ENCODE measurements at places on chromosomes 12 and 14. TPM values are rescaled to one million over a fixed set of nuclear protein-coding genes. Genes with fewer than 3 reads are reported as not detected.

TMEM117 gene
- 1.6 TPM for total RNA-seq

GPR137C gene
- total RNA-seq: 5.2 TPM

SMIM41 gene
- 0.12 TPM for total RNA-seq

PRH1 gene
- 19.0 TPM for total RNA-seq

DNA sequence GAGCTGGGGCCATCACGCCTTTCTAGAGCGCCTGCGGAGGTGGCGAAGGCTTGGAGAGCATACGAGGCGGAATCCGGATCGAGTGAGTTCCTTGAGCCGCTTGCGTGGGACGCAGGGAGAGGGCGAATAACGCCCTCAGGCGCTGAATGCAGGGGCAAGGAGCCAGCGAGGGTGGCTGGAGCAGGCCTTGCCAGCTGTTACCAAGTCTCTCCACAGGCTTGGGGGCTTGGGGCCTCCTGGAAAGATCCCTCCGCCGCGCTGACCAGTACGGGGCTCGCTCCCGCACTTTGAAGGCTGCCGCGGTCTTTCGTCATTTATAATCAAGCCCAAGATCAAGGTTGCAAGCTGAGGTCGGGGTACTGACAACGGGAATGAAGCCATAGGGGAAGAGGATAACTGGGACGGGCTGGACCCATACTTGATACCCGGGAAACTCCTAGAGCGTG is 1.2 kb downstream of the FLRT2 start:
- peak; percentile 81 for DNase-seq

DNA sequence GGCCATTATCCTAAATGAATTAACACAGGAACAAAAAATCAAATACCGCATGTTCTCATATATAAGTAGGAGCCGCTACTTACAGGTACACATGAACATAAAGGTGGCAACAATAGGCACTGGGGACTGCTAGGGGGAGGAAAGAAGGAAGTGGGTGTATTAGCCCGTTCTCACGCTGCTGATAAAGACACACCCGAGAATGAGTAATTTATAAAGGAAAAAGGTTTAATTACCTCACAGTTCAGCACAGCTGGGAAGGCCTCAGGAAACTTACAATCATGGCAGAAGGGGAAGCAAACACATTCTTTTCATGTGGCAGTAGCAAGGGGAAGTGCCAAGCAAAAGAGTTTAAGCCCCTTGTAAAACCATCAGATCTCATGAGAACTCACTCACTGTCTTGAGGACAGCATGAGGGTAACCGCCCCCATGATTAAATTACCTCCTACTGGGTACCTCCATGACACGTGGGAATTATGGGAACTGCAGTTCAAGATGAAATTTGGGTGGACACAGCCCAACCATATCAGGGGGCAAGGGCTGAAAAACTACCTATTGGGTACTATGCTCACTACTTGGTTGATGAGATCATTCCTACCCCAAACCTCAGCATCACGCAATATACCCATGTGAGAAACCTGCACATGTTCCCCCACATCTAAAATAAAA is 16.4 kb upstream of the MIA2 start:
- DNase-seq: no peak

DNA sequence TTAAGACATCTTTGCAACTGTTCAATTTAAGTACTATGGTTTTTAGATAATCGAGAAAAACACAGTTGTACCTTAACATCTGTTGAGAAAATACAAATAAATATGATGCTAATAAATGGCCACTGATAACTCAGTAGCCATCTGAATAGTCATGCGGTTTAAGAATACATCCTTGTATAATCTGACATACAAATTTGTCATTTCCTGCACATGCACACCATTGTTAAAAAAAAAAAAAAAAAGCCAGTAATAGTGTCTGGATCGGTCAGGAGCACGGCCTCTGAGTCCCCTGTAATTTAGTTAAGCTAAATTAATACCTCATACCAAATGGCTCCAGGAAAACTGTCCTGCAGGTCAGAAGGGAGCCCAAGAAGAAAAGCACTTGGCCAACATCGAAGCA is 16.8 kb downstream of the RFC5 start:
- no peak for DNase-seq

DNA sequence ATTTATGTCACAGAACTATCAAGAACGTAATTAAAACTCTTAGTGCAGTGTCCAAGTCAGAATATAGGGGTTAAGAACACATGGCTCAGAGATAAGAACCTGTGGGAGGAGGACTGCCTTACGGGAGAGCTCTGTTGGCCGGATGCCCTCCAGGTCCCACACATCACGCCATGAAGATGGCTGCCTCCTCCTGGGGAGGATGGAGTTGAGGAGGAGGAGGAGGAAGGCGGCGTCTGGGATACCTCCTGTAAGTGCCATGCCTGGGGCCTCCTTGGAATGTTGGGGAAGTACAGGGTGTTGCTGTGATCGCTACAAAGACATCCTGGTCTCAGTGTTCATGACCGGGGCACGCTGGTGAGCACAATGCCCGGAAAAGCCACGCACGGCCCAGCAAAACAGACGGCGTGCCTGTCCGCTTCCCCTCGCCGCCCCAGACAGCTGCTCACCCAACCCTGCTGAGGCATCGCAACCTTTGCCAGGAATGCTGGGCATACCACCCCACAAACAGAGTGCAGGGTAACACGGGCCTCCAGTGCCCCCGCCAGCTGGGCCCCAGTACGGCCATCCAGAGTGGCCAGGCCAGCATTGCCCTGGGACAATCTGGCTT is 28.7 kb upstream of the CD9 start:
- no peak for DNase-seq

DNA sequence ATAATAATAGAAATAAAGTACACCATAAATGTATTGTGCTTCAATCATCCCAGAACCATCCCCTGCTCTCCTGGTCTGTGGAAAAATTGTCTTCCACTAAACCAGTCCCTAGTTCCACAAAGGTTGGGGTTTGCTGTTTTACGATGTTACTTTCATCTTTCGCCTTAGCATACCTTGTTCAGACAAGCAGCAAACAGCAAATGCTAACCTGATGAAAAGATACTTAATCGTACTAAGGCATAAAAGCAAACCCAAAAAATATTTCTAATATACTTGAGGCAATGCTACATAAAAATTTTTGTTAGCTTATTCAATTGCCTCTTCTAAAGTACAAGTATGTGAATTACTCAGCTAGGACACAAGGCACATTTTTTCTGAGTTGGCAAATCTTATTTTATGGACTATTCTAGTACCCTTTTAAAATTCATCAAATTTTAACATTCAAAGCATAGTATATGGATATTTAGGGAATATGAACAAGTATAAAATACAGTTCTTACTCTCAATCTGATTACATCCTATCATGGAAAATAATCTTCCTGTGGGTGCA is 97.1 kb upstream of the PLEKHG7 start:
- DNase-seq: no peak

- no peak for DNase-seq
These were observed 90.1 kb downstream of the SLC6A15 start for GRCh38 chr12:84822525-84822924.

DNA sequence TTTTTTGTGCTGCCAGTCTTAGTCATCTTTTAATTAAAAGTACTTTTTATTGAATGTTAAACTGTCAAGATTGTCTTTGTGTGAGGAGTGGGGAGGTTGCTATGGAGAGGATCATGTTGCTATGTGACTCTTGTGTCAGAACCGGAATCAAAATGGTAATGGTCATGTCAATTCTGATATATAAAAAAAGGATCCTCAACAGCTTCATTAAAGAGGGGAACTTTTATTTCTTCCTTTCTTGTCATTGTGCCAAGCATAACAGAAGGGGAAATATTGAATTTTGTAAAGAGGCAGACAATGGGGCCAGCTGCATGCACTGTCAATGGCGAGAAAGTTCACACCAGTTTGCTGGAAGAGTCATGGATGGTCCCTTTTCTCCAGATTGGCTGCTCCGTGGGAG is 564.8 kb downstream of the VRK1 start:
- no peak for DNase-seq

- no peak for DNase-seq
These were observed 201.1 kb upstream of the LRIG3 start for GRCh38 chr12:59121451-59121850.

GRCh38 chr12:13981990-13982389 is 588 bp upstream of the GRIN2B start:
- DNase-seq: peak; percentile 88

GRCh38 chr14:63076488-63076887 is 31.2 kb upstream of the KCNH5 start:
- no peak for DNase-seq

Data from GM23338 (cell line).